ENCODE measurements at places on chromosomes 2 and 18.

- DNase-seq, result no peak
Observed at GRCh38 chr2:167966937-167967913, 280.2 kb downstream of the STK39 start.

- DNase-seq, result peak; percentile 62
Observed at GRCh38 chr2:36706021-36706876, 9.7 kb downstream of the VIT start.

DNA sequence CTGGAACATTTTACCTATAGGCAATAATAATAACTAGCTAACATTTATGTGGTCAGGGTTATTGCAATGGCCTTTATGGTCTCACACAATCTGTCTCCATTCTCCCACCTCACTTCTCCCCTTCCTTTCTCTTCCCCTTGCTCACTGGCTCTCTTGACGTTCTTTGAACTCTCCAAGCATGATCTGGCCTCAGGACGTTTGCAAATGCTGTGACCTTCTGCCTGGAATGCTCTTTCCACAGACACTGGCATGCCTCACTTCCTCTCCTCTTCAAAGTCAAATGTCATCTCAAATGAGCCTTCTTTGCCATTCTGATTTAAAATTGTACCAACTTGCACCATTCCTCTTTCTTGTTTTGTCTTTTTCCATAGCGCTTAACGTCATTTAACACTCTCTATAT is 25.3 kb upstream of the GCG start:
- no peak for DNase-seq

- peak; percentile 65 for DNase-seq
Observed at GRCh38 chr2:30072250-30072842, 74.5 kb upstream of the YPEL5 start.

- no peak for DNase-seq
Observed at GRCh38 chr2:48438266-48438665, 91.7 kb upstream of the STON1 start.

GRCh38 chr18:28086670-28087552 is 90.0 kb downstream of the CDH2 start:
- DNase-seq, result peak; percentile 53

DNA sequence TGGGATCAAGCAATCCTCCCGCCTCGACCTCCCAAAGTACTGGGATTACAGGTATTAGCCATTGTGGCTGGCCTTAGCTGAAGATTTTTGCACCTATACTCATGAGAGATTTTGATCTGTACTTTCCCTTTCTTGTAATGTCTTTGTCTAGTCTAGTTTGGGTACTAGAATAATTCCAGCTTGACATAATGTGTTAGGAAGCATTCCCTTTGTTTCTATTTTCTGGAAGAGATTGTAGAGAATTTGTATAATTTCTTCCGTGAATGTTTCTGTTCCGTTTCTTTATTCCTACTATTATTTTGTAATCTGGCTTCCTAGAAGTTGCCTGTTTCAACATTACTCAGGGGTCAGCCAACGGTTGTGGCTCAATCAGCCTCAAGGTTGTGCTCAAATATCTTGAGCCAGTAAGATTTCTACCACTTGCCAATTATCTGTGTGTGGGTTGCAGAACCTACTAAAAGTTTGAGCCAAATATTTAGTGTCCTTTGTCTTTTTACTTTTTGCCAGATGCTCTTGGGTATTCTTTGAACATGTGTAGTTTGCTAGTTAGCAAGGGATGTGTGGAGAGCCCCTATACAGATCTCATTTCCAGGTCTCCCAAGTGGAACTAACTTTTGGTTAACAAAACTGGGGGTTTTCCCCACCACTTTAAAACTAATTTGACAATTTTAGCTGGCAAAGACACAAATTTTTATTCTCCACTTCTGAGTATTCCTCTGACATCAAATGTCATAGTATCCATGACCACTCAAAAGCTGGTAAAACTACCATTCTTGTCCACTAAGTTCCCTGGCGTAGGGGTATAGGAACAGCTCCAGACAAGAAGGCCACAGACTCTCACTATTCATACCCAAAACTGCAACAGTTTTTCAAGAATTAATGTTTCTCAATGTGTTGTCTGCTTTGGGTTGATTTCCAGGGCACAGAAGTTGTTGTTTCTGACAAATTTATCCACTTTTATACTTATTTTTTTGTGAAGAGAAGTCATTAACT is 42.8 kb upstream of the BAZ2B start:
- no peak for DNase-seq

- peak; percentile 35 for DNase-seq
Observed at GRCh38 chr2:149278161-149278871, 52.1 kb upstream of the LYPD6 start.

DNA sequence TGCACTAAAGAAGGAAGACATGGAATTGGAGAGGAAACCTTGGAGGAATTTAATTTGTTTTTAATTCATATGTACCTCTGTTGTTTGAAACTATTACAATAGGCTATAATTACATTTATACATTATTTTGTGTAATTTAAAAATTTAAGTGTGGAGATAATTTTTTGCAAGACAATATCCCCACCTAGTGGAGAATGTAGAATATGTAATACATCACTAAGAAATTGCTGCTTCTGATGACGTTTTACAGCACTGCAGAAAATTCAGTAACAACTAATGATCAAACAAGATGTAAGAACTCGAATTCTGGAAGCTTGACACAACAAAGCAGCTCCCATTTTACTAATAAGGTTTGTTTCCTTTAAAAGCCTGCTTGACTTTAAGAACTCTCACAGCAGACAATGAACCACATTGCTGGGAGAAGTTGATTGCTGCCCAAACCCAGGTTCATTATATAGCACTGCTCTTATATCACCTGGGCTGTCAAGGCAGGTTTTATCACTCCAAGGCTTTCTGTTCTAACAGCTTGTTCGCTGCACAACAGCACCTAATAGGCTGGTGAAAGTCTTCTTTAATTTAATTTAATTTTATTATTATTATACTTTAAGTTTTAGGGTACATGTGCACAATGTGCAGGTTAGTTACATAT is 53.4 kb downstream of the THADA start:
- DNase-seq, result peak; percentile 50

GRCh38 chr2:82055846-82056245 is 1751.3 kb upstream of the LRRTM1 start:
- DNase-seq, result no peak

DNA sequence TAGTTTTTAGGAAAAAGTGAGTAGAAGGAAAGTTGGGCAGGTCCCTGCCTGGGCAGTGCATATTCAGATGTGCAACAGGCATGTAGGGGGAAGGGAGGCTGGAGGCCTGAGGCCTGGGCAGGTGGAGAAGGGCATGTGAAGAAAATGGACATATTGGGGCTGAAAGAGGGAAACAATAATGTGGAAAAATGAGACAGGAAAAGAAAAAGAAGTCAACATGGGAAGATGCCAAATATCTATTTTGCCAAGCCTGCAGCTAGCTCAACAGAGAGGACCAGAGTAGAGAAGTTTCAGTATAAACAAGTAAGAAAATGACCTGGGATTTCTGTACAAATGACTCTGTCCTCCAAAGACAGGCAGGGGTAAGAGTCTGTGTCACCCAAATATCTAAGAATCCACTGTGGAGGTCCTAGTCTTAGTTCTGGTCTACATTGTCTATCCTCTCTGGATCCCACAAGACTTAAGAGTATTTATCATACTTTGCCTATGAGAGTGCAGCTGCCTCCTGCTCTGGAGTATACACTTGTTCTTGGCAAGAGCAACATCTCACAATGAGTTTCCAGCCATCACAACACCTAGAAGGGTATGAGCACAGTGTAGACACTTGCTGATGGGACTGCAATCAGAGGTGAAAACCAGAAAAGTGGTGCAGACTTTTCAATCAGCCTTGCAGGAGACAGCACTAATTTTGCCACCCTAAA is 80.2 kb downstream of the CLHC1 start:
- peak; percentile 26 for DNase-seq

GRCh38 chr2:85160966-85161960 is 28.1 kb downstream of the TCF7L1 start:
- DNase-seq, result no peak

DNA sequence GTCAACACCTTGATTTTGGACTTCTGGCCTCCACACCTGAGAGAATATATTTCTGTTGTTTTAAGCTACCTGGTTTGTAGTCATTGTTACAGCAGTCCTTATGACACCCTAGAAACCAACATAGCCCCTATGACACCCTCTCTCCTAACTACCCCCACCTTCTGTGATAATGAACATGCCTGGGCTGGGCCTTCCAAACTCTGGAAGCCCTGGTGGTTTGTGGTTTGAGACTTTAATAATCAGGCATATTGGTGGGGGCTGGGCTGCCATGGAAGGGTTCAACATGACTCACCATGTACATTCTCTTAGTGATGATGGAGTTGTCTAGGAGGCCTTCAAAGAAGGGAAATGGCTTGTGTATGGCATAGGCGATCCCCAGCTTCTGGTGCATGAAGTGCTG is 3.3 kb downstream of the SP110 start:
- peak; percentile 3 for DNase-seq

- no peak for DNase-seq
Observed at GRCh38 chr2:134727385-134727784, 8.6 kb upstream of the TMEM163 start.

DNA sequence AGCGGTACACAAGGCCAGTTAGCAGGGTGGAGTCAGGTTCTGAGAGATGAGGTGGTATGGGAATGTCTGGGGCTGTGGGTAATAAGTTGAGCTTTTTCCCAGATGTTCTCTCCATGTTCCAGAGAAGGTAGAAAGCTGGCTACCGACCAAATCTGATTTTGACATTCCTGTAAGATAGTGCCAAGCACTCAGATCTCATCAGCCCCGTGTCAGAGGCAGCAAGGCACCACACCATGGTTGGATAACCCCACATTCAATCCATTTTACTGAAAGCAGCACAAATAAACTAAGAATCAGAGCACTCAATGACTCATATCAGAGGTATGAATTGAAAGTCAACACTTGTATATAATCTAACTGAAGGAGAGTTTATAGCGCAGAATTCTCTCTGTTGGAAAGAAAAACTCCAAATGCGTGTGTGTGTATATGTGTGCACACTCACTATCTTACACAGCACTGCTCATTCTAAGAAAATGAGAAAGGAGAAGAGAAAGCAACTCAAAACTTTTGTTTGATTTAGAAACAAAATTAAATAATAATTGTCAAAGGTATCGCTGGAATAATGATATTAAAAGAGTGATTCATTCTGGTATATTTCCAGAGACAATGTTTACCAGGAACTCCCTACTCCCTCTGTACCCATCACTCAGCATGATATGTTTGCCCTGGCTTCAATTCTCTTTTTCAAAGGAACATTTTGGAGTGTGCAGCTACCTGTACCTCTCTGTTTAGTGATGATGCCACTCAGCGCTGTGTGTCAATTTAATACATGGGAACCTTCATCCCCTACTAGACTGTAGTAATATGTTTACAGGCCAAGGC is 375.1 kb upstream of the ID2 start:
- DNase-seq, result peak; percentile 66

DNA sequence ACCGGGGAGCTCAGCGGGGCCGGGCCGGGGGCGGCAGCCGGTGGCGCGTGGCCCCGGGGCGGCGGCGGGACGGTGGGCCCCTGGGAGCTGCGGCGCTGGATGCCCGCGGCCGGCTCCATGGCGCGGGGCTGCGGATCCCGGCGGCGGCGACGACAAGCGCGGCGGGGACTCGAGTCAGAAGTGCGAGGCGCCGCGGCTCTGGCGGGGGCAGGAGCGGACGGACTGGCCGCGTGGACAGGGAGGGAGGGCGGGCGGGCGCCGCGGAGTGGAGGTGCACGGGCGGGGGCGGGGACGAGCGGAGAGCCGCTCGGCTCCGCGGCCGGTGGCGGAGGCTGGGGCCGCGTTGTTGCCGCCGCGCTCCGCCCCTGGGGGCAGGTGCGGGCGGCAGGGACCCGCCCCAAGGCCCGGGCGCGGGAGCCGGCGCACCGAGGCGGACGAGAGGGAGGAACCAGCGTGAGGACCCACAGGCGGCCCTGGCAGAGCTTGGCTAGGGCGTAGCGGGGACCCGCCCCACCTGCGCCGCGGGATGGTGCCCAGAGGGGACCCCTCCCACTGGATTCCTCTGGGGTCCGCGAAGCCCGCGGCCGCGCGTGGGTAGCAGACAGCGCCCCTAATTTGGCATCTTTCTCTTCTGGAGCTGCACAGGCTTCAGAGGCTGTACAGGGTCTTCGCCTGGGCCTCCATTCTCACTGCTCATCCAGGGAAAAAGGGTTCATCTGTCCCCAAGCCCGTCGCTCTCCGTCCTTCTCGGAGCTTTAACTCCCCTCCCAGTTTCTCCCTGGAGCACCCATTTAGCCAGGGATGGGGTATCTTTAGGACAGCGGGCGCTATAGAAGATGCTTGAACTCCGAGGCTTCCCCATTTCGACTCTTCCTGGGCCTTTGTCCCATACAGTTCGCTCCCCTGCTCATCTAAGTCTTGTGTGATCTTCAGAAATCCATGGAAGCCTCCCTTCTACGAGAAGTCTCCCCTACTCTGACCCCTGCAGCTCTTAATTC is at the start of gene TMEM163:
Gene TMEM163, minus strand, starts transcription at position 184 of the 998 bp plus-strand sequence.
- DNase-seq, result no peak

- DNase-seq, result peak; percentile 79
Observed at GRCh38 chr2:237731663-237732062, 66.9 kb upstream of the RBM44 start.

DNA sequence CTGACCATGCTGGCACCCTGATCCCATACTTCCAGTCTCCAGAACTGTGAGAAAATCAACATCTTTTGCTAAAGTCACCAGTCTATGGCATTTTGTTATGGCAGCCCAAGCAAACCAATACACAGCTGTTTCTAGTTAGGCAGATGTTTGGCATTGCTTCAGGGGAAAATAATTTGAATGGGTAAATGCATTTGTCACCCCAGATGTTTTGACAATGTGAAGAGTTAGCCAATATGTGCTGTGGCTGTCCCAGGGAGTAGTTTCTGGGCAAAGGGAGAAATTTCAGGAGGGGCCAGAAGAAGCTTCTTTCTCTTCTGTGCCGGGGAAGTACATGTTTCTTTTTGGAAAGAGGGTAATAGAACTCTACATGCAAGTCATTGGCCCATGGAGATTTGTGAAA is 619.0 kb downstream of the SLC4A3 start:
- DNase-seq, result peak; percentile 11

- no peak for DNase-seq
Observed at GRCh38 chr2:14313341-14313740, 319.2 kb upstream of the LRATD1 start.

- DNase-seq, result no peak
Observed at GRCh38 chr2:85753035-85753524, 711 bp upstream of the ATOH8 start.

DNA sequence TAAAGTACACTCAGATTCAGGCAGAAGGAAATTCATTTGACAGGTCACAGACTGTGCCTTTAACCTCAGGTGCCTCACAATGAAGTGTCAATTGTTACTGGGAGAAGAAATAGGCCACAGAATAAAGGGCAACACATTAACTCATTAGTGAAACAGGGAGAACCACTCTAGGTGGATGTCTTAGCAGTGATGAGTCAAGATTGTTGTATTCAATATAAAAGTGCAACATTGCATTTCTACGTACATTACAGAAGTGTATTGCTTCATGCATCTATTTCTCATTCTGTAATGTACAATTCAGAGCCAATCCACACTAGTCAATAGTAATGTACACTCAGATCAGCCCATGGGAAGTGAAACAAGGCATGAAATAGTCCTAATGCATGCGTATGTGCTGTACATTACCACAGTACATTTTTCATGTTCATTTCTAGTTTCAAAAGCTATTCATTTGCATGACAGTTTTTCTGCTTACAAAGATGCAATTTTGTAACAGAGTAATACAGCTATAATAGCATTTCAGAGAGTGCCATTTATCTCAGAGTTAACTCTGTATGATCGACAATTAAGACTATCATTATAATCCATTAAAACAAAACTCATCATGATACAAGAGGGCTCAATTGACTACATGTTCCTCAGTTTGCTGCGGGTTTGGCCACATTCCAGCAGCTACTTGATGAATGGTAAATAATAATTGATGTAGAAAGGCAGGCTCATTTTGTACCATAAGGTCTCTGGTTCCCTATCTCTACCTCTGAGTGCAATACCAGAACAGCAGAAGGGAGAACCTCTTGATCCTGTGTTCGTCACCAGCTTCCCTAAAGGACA is 12.2 kb upstream of the ARL5A start:
- DNase-seq, result no peak
